ENCODE measurements at places on chromosomes 3 and 15.

- DNase-seq: no peak
Measured at GRCh38 chr3:71104556-71104955, 479.0 kb downstream of the FOXP1 start.

DNA sequence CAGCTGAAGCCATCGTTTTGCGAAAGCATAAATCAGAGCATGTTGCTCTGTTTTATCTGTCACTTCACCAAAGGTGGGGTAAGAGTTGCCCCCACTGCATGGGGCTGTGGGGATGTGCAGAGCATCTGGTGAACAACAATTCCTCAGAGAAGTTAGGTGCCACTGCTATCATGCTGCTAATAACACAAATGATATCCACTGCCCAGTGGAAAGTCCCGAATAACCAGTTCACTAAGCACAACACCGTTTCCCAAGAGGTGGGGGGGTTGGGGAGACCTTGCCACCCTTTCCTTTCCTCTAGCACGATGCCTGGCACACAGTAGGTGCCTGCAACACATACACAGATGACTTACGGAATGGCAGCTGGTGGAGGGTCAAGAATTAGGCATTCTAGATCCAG lies 38.6 kb downstream of the FAM3D start:
- no peak for DNase-seq

- DNase-seq: no peak
Measured at GRCh38 chr3:177512945-177513814, 315.9 kb upstream of the TBL1XR1 start.

- DNase-seq: no peak
Measured at GRCh38 chr3:49930922-49931321, 1.3 kb upstream of the MON1A start.

DNA sequence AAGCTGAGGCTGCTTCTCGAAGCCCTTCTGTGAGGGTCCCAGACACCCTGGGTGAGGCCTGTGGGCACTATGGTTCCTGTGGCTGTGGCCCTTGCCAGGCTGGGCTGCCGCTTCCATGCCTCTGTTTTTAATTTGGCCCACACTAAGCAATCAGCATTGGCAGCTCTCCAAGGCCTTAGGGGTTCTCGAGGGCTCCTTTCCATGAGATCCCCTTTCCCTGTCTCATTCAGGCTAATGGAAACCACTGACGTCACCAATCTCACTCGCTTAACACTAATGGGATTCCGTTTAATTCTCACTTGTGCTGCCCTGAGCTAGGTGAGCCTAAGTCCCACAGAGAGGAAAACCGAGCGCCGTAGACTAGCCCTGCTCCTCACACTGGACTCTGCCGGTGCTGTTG lies 60.2 kb upstream of the RAB6B start:
- no peak for DNase-seq

GRCh38 chr3:36488077-36488789 lies 107.9 kb downstream of the STAC start:
- no peak for DNase-seq
